ENCODE measurements at places on chromosomes 11 and 22.

GRCh38 chr11:131351848-131352247 lies 18.6 kb upstream of the NTM start:
- DNase-seq = no peak

DNA sequence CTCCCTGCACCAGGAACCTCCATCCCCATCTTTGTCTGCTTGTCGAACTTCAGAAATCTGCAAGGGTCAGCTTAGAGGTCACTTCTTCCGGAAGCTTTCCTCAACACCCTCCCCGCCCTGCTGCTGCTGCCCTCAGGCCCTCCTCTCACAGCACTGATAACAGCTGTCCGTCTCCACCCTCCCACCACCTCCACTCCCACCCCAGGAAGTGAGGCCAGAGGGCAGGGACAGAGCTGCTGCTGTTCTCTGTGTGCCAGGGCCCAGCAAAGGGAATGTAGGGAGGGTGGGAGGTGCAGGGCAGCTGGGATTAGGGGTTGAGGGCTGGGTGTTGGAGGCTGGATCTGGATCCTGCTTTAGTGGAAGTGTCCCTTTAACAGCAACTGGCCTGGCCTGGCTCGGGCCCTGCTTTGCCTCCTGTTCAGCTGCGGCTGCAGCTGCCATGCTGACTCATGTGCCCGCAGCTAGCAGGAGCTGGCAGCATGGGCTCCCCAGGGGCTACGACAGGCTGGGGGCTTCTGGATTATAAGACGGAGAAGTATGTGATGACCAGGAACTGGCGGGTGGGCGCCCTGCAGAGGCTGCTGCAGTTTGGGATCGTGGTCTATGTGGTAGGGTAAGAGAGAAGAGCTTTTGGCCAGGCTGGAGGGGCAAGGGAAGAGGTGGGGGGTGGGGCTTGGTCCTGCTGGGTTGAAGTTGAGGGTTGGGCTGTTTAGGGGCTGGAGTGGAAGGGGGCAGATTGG lies at the start of gene P2RX6:
Gene P2RX6 (plus strand): TSS at position 440 of the 740 bp plus-strand sequence. CDS start 10 bp downstream, at position 450.
- DNase-seq = peak; percentile 27

DNA sequence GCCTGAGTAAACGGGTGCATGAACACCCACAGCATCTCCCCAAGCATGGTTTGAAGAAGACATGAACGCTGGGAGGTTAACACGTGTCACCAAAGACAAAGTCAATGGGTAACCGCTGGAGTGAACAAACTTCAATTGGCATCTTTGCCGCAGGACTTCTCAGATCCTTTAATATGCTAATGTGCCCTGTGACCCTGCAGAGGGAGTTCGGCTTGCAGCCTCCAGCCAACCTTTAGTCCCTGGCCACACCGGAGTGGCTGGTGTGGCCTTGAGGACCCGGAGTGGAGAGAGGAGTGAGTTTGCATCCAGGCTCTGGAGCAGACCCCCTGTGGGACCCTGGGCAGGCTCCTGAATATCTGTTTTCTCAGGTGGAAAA lies 57.0 kb downstream of the FLRT1 start:
- no peak for DNase-seq

DNA sequence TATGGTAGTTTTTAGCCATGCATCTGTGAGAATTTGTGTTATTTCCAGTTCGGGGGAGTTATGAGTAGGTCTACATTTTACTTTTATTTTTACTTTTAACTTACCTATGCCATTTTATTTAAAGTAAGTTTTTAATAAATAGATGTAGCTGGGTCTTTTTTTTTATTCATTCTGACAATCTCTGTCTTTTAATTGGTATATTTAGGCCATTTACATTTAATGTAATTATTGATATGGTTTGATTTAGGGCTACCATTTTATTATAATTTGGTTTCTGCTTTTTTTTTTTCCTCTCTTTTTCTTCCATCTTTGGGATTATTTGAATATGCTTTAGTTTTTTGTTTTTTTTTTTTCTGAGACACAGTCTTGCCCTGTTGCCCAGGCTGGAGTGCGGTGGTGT lies 1.9 kb downstream of the SWAP70 start:
- no peak for DNase-seq

- DNase-seq = no peak
Observed at GRCh38 chr11:68844801-68845200, 3.1 kb upstream of the CPT1A start.

DNA sequence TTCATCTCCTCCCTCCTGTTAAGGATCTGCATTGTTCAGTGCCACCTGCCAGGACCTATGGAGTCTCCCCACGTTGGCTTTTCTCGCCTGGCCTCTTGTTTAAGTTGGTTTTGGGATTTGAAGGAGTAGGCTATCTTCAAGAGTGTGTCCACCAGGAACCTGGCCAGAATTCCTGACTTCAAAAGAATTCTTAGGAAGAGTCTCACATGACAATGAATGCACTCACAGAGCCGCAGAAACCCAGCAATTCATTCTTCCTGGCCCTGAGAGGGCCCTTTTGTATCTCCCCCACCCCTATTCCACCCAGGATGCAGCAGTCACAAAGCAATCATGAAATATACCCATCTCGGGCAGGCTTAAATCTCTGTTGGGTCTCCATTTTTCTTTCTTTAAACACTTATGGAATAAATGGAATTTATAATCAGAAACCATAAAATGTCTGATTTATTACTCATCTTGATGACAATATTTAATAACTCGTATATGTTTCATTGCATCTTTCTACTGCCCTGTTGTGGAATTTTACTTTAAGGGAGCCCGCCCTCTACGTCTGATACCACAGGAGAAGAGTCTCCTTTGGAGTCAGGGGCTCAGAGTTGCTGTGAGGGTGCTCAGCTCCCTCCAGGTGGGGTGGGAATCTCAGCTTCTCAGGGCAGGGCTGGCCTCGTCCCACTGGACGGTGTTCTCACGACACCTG lies 507.0 kb downstream of the NTM start:
- no peak for DNase-seq

DNA sequence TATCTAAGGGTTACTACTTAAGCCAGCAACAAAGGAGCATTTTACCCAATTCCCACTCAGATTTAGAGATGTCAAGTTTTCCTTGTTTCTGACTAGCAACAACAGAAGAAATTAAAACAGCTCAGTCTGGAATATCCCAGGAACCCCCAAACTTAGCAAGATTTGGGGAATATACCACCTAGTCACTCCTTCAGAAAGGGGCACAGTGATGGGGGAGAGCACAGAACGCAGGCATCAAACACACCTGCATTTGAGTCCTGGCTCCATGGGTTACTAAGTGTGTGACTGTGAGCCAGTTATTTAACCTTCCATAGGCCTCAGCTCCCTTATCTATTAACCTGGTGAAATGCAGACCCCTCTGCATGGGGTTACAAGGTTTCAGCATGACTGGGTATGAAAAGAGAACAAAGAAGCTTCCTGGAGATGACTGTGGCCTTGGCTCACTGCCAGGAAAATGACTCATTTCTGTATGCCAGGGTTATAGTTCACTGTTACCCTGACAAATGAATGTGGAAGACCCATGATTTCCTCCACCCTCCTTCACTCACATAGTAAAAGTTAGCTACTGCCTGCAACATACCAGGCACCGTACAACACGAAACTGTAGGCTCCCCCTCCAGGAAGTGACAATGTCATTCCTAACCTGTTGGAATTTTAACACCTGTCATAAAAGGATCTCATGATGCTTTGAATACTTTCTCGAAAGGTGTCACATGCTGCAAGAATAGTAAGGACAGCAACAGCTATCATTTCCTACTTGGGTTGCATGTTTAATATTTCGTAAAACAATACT lies 79.6 kb downstream of the ME3 start:
- DNase-seq = peak; percentile 94

DNA sequence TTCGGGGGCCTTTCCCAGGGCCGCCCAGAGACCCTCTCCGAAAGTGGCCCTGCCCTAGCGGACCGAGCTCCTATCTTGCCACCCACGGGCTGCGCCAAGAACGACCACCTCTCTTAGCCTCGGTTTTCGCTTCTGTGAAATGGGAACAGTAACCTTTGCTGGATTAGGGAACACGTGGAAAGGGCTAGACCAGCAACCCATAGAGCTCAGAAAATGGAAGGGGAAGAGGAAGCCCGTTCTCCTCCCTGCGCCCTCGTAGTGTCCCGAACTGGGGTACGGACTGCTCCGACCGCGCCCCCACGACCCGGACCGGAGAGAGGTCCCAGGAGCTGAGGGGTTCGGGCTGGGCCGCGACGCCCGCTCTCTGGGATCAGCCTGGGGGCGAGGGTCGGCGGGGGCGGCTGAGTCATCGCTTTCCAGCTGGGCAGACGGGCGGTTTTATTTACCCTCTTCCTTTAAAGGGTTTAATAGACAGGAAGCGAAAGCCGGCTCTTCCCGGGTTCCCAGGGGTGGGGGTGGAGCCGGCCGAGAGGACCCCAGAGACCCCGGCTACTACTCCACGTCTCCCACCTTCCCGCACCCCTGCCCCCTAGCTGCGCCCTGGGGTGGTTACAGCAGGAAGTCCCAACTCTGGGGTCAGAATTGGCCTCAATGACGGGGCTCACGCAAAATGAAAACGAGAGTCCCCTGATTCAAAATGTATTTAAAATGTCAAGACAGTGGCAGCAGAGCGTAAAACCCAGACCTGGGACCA lies 907 bp upstream of the PHLDA2 start:
- peak; percentile 67 for DNase-seq

GRCh38 chr11:59676205-59676604 lies 7.4 kb upstream of the PATL1 start:
- no peak for DNase-seq

- DNase-seq = no peak
Observed at GRCh38 chr11:35661534-35661933, 1.0 kb upstream of the TRIM44 start.

GRCh38 chr22:29193021-29193420 lies 12.7 kb upstream of the EMID1 start:
- DNase-seq = no peak

GRCh38 chr11:130191896-130192295 lies 32.3 kb downstream of the ST14 start:
- DNase-seq = no peak

DNA sequence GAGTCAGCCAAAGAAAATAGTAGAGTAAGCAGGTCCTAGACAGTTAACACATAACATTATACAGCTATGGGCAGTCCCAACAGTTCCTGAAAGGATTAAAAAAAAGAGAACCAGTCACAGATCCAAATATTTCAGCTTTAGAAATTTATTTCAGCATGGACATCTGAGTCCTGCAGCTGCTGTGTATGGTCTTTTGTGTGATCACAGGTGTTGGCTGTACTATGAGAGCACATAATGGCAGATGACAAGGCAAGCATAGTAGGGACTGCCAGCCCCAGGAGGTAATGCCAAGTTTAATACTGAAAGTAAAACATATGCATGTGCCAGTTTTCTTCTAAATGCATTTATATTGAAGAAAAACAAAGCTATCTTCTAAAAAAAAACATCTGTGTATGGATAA lies 158.1 kb downstream of the GRIA4 start:
- DNase-seq = no peak

DNA sequence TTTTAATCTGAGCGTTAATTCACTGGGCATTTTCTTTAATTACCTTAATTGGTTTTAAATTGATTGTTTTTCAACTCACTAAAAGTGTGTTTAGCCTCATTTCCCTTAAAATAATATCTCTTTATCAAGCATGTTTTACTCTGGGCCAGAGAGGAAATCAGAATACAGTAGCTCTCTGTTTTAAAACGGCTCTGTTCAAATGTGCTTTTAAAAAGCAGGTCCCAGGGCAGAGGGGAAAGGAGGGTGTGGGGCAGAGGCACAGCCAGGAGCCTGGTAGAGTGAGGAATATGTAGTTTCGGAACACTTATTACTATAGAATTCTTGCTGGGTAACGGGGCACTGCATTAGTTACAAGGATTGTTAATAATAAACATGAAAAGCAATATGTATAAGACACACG lies 47.6 kb downstream of the FBXO7 start:
- DNase-seq = no peak

Data from suppressor macrophage treated with lipopolysaccharide for 4 hours (primary cell).